ENCODE measurements at places on chromosomes 1 and 21.

DNA sequence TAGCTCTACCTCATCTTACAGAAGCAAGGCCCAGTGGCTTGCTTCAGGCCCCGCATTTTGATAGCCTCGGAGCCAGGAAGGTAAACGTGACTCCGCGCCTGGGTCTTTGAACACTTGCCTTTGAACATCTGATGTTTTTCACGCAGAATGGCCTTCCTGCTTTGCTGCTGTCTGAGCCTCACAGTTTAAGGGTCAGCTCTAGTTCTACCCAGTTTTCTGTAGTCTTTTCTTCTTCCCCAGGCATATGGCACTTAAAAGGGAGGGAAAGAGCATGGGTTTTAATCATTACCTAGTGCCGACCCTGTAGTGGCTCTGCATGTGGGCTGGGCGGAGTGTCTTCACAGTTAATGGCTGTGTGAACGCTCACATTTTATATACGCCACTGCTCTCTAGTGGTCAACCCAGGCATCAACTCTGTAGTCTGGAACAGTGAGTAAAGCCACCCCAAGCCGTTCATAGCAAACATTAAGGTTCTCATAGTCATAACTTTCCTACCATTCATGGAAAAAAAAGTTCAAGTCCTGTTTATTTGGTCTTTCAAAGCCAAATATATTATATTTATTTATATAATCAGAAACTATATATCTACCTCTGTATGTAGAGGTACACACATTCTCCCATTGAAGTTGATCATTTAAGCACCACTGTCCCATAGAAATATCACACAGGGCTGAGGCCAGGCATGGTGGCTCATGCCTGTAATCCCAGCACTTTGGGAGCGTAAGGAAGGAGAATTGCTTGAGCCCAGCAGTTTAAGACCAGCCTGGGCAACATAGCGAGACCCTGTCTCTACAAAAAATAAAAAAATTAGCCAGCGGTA, 78.1 kb downstream of the IER5 start:
- peak; percentile 84 for DNase-seq

- no peak for DNase-seq
Observed at GRCh38 chr1:87240661-87241285, 87.9 kb upstream of the LMO4 start.

DNA sequence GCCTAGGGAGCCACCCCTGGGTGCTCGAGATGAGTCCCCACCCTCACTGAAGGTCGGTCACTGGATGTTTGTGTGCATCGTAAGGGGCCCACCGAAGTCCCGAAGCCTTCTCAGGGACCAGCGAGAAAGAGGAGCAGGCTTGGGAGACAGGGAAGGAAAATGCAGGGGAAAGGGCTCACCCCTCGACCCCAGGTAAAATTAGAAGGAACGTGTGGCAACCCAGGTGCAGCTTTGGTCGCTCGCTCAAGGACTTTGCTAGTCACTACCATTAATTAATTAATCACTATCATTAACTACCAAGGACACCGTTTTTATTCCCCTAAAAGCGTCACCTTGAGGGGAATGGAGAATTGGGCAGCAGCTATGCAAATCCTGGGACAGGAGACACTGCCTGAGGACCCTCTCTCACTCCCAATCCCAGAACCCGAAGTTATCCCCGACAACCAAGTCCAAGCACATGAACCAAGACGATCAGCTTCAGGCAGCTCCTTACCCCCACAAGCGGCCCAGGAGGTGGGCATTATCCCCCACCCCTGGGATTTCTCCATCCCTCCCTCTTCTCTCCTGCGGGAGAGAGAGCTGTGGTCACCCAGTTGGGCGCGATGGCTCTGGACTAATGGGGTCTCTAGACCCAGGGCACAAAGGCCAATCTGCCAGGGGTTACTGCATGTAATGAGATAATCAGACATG, 4.2 kb upstream of the SIM2 start:
- DNase-seq = no peak

GRCh38 chr1:233912909-233913308, 8.4 kb downstream of the SLC35F3 start:
- DNase-seq = no peak

GRCh38 chr1:88800382-88801051, 90.8 kb downstream of the GTF2B start:
- peak; percentile 59 for DNase-seq

GRCh38 chr1:66920543-66920942, 4.1 kb downstream of the DNAI4 start:
- no peak for DNase-seq

DNA sequence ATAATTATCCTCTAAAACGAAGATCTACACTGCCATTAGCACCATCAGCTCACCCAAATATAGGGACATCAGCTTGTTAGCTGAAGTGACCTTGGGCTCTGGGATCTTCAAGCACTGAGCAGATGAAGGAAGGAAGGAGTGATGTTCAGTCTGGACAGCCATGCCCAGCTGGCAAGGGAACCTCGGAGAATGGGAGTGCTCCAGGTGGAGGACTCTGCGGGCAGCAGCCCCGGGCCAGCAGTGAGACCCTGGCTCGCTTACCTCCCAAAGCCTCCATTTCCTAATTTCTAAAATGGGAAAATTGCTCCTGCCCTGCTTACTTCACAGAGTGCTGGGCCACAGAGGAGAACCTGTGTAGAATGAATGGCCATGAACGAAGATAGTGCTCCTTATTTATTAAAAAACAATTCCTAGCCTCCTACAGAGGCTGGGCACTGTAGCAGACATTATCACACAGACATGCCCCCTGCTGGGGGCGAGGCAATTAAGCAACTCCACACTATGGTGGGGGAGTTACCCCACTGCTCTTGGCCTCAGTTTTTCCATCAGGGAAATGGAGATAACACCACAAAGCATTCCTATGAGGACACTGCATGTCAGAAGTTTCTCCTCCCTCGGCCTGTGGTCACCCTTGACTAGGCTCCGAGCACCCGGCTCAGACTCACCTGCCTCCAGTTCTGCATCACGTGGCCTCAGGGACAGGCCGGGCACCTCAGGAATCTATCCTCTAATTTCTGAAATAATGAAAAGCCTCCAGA, 117.6 kb downstream of the KCNN3 start:
- peak; percentile 50 for DNase-seq

DNA sequence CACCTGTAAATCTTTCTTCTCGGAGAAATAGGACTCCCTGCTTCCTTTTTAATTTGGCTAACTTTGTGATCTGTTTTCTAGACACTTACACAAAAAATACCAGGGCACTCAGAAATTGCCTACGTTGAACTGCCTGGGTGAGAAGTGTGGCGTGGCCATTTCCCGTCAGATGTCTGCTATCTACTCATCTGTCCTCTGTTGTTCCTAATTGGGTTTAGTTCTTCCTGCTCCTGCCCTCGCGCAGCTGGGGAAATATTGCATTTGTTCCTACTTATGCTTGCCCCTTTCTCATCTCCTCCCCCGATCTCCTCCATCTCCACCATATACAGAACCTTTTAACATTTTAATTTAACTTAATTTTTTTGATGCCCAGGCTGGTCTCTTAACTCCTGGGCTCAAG, 55.1 kb downstream of the CD58 start:
- DNase-seq = peak; percentile 35

- no peak for DNase-seq
Observed at GRCh38 chr1:206735553-206736031, 35.0 kb upstream of the IL19 start.

DNA sequence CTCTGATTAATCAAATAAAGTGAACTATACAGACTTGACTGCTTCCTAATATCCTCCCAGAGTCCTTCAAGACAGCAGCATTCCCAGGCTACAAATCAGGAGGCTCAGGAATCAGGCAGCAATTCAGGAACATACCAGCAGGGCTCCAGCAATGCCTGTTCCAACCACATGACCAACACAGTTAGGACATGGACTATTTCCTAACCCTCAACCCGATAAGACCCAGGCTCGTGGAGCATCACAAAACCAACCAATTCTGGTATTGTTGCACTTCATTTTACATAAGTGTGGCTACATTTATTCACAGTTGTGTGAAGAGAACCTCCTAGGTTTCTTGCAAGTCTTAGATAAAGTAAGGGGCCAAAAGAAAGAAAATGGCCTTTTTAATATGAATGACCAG, 546.2 kb upstream of the ADGRL2 start:
- DNase-seq = no peak

DNA sequence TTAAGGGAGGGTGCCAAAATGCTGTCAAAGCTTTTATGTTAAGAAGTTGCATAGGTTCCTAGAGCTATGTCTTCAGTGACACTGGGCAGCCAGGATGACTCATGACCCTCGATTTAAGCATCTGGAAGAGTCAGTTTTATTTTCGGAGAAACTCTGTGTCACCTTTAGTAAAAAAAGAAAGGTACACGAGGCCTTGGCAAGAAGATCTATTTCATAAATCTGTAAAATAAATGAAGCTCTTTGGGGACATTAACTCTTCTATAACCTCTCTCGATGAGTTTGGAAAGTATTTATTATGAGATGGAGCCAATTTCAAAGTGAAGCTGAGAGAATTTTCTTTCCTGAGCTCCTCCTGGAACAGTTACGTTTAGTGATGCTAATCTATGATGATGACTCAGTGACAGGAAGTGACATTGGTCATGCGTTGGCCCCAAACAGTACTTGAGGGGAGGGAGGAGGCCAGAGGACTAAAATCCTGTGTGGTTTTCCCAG, 156.5 kb downstream of the HLX start:
- no peak for DNase-seq

GRCh38 chr1:84108900-84109578, 35.0 kb upstream of the PRKACB start:
- no peak for DNase-seq

DNA sequence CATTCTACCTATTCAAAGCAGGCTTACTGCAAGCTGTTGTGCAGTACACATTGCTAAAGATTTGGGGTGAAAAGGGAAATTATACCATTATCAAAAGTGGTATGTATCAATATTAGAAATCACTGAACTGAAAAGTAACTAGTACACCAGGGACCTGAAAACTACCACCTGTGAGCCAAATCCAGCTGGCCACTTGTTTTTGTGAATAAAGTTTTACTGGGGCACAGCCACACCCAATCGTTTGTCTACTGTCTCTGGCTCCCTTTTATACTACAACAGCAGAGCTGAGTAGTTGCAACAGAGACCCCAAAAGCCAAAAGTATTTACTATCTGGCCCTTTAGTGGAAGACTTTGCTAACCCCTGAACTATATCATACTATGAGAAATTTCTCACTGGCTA, 13.8 kb upstream of the CR1L start:
- no peak for DNase-seq

GRCh38 chr1:201490708-201491131, 16.2 kb downstream of the CSRP1 start:
- no peak for DNase-seq

GRCh38 chr1:24754229-24754628, 9.0 kb downstream of the CLIC4 start:
- no peak for DNase-seq

DNA sequence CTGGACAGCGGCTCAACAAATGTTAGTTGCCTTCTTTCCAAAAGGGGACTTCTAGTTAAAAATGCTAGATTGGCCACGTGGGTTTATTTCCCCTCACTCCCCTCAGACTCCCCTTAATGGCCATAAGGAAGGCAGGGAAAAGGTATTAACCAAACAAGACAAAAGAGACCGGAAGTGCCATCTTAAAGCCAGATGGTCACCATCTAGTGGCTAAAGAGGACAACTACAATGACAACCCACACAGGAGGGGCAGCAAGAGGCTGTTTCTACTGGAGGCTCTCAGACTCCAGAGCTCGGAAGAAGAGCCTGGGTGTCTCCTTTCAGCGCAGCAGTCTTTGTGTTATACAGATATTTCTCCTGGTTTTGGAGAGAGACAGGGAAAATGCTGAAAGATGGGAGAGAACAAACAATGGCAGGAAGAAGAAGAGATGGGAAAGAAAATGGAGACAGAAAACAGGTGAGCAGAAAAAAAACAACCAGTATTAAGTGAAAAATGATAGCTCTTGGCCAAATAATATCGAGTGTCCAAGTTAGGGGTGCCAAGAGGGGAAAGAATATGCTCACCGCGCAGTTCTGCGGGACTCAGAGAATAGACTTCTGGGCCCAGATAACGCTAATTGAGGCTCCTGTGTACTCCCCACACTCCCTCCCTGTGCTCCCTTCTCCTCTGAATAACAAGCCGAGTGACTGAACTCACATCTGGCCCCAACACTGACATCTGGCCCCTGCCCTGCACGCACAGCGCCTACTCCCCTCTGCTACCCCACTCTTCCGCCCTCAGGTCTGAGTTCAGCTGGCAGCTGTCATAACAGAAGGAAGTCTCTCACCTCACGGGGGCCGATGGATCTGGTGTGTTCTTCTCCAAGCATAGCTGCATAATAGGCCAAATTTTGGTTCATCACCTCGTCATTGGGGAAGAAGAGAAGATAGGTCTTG, 9.6 kb downstream of the P3H1 start:
- no peak for DNase-seq

DNA sequence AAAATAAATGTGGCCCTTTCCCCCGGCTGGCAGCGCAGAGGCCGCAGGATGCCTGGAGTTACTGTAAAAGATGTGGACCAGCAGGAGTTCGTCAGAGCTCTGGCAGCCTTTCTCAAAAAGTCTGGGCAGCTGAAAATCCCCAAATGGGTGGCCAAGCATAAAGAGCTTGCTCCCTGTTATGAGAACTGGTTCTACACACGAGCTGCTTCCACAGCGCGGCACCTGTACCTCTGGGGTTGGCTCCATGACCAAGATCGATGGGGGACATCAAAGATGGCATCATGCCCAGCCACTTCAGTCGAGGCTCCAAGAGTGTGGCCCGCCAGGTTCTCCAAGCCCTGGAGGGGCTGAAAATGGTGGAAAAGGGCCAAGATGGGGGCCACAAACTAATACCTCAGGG, 95.9 kb downstream of the LRIG2 start:
- no peak for DNase-seq

GRCh38 chr1:61748566-61748965, 6.3 kb downstream of the PATJ start:
- DNase-seq = no peak

- DNase-seq = peak; percentile 42
Observed at GRCh38 chr1:37410815-37411214, 63.6 kb upstream of the ZC3H12A start.

Measured in activated CD4-positive, alpha-beta T cell treated with anti-CD3 and anti-CD28 coated beads for 36 hours (primary cell).